T follicular helper cell (primary cell): ENCODE measurements at places on chromosomes 16 and 17.

DNA sequence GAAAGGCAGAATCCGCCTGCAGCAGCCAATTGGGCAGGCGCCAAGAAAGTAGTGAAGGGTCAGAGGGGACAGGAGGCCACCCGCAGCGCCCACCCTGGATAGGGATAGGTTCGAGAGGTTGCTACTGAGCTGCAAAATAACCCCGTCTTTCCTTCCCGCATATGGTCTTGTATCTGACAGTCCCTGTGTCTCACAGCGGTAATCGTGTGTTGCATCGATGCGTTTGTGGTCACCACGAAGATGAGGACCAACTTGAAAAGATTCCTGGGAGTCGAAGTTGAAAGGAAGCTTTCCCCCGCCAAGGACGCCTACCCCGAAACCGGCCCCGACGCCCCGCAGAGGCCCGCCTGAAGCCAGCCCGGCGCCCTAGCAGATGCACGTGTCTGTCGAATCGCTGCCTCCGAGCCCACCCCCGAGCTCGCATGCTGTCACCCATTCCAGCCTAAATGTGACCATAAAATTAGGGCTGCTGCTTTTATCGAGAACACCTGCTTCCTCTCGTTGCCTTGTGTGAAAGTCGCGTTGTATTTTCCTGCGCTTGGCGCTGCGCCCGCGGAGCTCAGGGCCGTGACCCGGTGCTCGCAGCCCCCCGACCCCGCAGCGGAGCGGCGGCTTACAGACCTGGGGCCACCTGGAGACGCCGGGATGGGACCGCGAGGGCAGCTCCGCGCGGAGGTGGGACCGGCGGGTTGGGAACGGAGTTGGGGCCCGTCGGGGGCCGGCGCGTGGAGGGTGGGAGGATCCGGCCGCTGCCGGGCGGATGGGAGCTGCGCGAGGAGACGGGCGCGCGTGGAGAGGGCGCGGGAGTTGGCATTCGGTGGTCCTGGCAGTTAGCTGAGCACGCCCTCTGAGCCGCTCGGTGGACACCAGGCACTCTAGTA lies at the start of gene CMTM2:
Gene CMTM2 (plus strand): TSS at position 813 of the 881 bp plus-strand sequence. CDS start 145 bp downstream, outside the sequence.
- DNase-seq = no peak

- no peak for DNase-seq
These were observed 16.2 kb upstream of the HNF1B start for GRCh38 chr17:37761059-37761458.

DNA sequence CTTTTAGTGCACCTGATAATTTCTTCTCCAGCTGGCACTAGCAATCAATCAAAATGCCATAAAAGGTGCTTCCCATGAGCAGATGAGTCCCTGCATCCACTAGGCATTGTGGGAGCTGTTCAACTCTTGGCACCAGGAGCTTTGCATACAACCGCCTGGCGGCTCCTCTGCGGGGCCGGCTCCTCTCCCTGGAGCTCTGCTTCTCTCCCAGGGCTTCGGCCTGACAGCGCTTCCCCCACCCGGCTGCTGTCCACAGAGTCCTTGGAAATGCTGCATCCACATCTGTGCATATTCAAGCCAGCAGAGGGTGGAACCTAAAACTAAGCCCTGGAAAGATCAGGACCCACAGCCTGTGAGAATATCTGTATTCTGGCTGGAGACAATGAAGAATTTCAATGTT lies 62.9 kb downstream of the LMF1 start:
- no peak for DNase-seq

DNA sequence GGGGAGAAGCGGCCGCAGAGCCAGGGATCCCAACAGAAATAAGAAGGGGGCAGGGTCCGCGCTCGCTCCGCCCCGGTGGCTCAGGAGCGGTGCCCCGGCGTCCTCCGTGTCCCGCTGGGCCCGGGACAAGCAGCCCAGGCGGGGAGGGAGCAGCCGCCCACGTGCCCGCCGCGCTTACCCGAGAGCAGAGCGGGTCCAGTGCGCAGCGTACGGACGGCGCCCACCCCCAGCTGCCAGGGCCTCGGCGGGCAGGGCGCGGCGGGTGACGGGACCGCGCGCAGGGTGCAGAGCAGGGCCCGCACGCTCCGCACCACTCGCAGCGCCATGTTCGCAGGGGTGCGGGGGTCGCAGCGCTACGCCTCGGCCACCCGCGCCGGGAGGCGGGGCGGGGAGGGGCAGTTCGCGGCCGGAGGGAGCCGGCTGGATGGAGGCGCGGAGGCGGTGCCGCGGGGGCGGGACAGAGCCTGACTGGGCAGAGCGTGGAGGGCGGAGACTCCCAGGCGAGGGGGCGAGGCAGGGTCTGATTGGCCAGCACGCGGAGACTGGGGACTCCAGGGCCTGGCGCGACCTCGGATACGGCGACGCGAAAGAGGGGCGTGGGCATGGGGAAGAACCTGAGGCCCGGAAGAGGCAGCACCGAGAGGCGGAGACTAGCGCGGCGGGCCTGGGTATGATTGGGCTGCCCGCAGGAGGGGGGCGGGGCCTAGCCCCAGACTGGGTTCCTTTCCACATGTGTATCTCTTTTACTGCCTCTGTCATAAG lies at the start of gene GCSH:
Gene GCSH (minus strand): TSS at position 443 of the 762 bp plus-strand sequence. CDS start 117 bp downstream, at position 326.
- DNase-seq = peak; percentile 98

- DNase-seq = no peak
These were observed 169.2 kb downstream of the HAPSTR1 start for GRCh38 chr16:9260666-9261065.
